ENCODE measurements at places on chromosomes 4 and X. TPM values are rescaled to one million over a fixed set of nuclear protein-coding genes. Genes with fewer than 3 reads are reported as not detected.

NAP1L3 gene
- 5.3 TPM for total RNA-seq

TEX11 gene
- 0.12 TPM for total RNA-seq

PAGE3 gene
- total RNA-seq, result not detected

PLXNB3 gene
- total RNA-seq, result 4.9 TPM

PABPC1L2A gene
- not detected for total RNA-seq

NR3C2 gene
- total RNA-seq, result 0.12 TPM

CXorf58 gene
- total RNA-seq, result 0.14 TPM

ATG4A gene
- total RNA-seq, result 8.3 TPM

ZFP92 gene
- total RNA-seq, result 0.67 TPM

CCKAR gene
- total RNA-seq, result not detected

PRKG2 gene
- total RNA-seq, result 3.3 TPM

MORC4 gene
- total RNA-seq, result 32.7 TPM

GPRASP3 gene
- 2.3 TPM for total RNA-seq

PIR gene
- total RNA-seq, result 179 TPM

MUC7 gene
- total RNA-seq, result not detected

KLB gene
- total RNA-seq, result not detected

WDFY3 gene
- total RNA-seq, result 25.7 TPM

ANKRD17 gene
- total RNA-seq, result 33.7 TPM

IQSEC2 gene
- 15.6 TPM for total RNA-seq

CXCL11 gene
- not detected for total RNA-seq

PTPN13 gene
- total RNA-seq, result 11.3 TPM

GPC4 gene
- not detected for total RNA-seq

ODAM gene
- total RNA-seq, result not detected

DCHS2 gene
- total RNA-seq, result not detected

GABRG1 gene
- total RNA-seq, result 0.92 TPM

ING2 gene
- total RNA-seq, result 13.0 TPM

DCAF8L1 gene
- total RNA-seq, result not detected

CLIC2 gene
- 8.1 TPM for total RNA-seq

ERAS gene
- total RNA-seq, result not detected

BBS12 gene
- 3.8 TPM for total RNA-seq

TXK gene
- 2.5 TPM for total RNA-seq

ANXA10 gene
- total RNA-seq, result 2.5 TPM

SCD5 gene
- total RNA-seq, result 6.4 TPM

RGS12 gene
- 7.9 TPM for total RNA-seq

ENAM gene
- not detected for total RNA-seq

MAOB gene
- total RNA-seq, result not detected
